ENCODE measurements at places on chromosomes 6 and 20. TPM values are rescaled to one million over a fixed set of nuclear protein-coding genes. Genes with fewer than 3 reads are reported as not detected.

The RTF2 gene
- total RNA-seq, result 75.1 TPM

The TNFRSF21 gene
- total RNA-seq, result 45.5 TPM

The PSMG4 gene
- total RNA-seq, result 24.9 TPM

The SPTLC3 gene
- 65.9 TPM for total RNA-seq
